ENCODE measurements at places on chromosomes 11 and 22.
A peak's percentile ranks its signal among the peaks of the same experiment; 100 is the strongest.

DNA sequence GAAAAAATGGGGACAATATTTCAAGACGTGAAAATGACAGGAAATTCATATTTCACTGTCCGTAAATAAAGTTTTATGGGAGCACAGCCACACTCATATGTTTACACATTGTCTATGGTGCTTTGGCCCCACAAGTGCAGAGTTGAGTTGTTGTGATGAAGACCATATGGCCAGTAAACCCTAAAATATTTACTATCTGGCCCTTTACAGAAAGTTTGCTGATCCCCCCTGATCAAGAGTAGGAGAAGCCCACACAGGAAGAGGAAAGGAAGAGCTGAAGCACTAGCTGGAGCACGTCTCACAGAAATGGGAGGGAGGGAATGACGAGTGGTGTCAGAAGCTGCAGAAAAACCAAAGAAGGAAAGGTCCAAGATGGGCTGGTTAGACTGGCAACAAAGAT is 78.8 kb downstream of the TNRC6B start:
- no peak for DNase-seq

- DNase-seq = no peak
These were observed 1396.7 kb downstream of the BRD1 start for GRCh38 chr22:48431014-48431413.

DNA sequence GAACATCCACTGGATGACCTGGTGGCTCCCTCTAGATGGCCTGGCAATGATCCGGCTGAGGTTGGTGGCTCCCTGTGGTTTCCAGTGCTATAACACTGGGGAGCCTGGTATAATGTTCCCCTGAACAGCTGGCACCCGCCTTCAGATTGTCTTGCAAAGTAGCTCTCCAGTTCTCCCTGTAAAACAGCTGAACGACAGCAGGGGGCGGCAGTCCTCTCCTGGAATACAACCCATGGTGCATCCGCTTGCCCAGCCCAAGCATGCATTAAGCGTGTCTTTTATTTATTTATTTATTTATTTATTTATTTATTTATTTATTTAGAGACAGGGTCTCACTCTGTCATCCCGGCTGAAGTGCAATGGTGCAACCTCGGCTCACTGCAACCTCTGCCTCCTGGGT is 258.9 kb downstream of the BUD13 start:
- DNase-seq = no peak

DNA sequence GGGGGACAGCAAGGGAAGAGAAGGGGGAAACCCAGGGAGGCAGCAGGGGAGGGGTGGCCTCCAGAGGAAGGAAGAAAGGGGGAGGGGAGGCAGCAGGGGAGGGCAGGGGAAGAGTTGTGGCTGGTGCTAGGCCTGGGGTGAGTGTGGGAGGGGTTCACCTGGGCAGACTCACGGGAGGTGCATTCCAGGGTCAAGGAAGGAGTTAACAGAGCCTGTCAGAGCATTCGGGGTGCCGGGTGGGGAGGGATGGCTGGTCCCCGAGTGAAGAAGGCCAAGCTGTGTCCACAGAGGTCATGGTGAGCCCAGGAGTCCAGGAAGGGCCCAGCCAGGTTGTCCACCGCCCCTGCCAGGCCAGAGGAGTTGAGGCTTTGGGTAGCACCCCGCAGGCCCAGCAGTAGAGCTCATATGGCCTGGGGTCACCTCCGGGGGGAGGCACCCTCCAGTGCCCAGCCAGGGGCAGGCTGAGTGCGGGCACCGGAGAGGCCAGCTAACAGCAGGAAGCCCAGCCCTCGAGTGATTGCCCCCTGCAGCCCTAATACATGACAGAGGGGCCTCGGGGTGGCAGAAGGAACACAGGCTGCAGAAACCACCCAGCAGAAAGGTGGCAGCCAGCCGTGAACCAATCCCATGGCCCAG is 31.1 kb upstream of the PPARA start:
- no peak for DNase-seq

- peak; percentile 54 for DNase-seq
These were observed 664 bp downstream of the DDB2 start for GRCh38 chr11:47215366-47215910.

- DNase-seq = no peak
These were observed 66.9 kb downstream of the TBC1D22A start for GRCh38 chr22:46829117-46829891.

DNA sequence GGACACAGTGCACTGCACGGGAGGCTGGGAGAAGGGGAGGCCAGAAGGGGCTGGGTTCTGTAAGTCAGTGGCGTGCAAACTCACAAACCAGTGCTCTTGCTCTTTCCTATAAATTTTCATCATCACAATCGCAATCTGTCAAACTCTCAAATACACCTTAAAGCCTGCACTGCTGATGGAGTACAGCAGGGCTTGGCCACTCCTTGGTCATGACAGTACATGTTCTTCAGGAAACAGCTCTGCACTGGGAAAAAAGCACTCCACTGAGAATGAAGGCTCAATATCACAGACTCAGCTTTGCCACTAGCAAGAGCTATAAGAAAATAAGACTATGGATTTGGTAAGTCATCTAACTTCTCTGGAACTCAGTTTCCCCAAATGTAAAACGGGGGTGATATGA is 111.0 kb downstream of the RBFOX2 start:
- no peak for DNase-seq

DNA sequence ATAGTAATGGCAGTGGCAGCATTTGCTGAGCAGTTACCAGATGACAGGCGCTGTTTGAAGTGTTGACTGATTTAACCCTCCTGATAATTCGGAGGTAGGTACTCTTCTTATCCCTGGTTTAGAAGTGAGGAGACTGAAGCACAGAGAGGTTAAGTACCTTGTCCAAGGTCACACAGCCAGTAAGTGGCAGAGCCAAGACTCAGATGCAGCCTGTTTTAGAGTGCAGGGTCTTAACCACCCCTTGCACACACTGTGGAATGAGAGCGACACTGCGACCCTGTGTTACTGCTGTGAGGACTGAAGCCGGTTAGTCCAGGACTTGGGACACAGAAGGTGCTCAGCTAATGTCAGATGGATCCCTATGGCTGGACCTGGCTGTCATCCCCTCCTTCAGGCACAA is 34.7 kb downstream of the DAGLA start:
- no peak for DNase-seq

DNA sequence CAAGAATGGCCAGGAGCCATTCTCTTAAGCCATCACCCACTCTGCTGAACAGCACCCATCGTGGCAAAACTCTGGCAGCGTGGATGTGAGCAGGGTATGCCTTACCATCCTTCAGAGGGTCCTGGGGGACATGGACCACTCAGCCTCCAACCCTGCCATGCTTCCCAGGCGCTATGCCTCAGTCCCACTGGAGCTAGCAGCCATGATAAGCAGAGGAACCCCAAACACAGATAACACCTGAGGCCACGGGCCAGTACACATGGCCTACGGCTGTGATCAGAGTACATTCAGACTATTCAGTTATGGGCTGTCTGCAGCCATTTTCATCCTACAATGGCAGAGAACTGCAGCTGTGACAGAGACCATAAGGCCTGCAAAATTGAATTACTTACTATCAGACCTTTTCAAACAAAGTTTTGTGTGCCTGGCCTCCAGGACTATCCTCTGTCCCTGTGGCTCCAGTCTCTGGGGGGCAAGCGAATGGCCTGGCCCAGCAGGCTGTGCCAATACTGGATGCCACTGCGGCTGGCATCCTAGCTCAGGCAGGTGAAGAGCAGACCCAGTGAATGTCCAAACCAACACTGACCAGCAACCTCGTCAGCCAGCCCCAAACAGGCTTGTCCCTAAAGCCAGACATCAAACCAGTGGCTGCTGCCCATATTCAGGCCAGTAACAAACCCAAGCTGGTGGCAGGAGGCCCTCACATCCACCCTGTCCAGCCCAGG is 6.9 kb downstream of the ARVCF start:
- no peak for DNase-seq

DNA sequence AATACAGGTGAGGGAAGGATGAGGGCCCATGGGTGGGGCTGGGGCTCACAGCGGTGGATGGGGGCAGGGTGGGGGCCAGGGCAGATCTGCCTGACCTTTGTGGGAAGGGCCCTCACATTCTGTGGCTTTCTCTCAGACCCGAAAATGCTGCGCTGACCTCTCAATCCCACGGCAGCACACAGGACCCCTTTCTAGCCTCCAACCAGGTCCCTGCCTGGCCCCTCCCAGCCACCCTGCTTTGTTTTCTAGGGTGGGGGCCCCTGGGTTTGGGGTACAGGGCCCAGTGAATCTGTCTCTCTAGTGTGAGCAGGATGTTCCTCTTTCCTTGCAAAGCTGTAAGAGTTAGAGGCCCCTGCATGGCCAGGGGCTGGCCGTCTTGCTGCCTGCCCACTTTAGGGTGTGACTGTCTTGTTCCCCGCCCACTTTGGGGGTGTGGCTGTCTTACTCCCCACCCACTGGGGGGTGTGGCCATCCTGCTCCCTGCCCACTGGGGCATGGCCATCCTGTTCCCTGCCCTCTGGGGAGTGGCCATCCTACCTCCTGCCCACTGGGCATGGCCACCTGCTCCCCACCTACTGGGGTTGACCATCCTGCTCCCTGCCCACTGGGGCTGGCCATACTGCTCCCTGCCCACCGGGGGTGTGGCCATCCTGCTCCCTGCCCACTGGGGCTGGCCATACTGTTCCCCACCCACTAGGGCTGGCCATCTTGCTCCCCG is 11.5 kb downstream of the PARVG start:
- DNase-seq = no peak

Measured in NCI-H2081 treated with DMSO at 0.1 percent for 48 hours (cell line).